IPS DF 19.7 (cell line): ENCODE measurements at places on chromosomes 1 and 21.

- no peak for DNase-seq
Measured at GRCh38 chr1:230867101-230867902, 1.0 kb downstream of the C1orf198 start.

DNA sequence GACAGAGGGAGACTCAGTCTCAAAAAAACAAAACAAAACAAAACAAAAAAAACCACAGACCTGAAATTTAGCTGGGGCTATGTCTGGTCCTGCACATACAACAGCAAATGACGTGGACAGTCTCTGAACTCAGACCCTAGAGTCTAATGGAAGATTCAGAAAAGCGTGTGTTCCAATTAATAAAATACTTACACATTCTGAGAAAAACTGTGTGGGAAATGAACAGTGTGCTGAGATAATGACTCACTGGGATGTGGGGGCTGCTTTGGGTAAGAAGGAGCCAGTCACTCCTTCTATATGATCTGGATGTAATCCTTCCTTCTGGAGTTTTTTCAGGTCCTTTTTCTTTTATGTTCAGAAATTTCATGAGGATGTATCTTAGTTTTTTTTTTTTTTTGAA lies 29.4 kb downstream of the CLDN14 start:
- DNase-seq: no peak

DNA sequence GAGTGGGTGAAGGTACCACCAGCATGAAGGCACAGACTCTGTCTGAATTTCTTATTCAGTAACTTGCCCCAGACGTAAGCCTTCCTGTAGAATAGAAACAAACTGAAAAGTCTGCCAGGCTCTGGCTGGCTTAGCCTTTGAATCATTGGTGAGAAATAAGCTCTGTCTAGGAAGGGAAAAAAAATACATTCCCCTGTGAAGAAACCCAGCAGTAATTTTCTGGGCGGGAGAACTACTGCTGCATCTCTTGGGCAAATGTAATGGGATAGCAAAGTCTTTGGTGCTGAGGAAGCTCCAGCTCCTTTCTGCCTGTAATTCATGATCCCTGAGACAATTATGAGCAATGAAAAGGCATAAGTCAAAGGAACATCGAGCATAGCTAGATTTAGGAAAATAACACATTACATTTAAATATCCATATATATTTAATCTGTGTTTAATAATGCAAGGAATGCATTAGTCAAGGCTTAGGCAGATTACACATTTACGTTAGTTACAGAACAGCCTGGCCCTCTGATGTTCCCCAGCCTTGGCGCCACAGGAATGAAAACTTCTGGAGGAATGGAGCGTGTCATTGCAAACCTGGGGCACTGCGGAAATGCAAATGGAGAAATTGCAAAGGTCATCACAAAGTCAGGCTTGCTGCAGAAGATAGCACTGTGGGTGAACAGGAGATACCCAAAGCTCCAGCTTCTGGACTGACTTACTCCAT lies 216.3 kb upstream of the CAMK1G start:
- DNase-seq: no peak

GRCh38 chr1:201683397-201683796 lies 144.5 kb downstream of the NAV1 start:
- no peak for DNase-seq
